Activated CD4-positive, alpha-beta T cell treated with anti-CD3 and anti-CD28 coated beads for 36 hours (primary cell): ENCODE measurements at places on chromosomes 11 and 22. TPM values are rescaled to one million over a fixed set of nuclear protein-coding genes. Genes with fewer than 3 reads are reported as not detected.

FGF3 gene
- total RNA-seq, result not detected

RAB39A gene
- 0.16 TPM for total RNA-seq

PLAAT4 gene
- total RNA-seq, result 16.8 TPM

CEP126 gene
- total RNA-seq, result 2.0 TPM

SHANK2 gene
- total RNA-seq, result not detected

MUC5AC gene
- not detected for total RNA-seq
